Suppressor macrophage treated with lipopolysaccharide for 1 hour (primary cell): ENCODE measurements at places on chromosomes 5 and 9.

DNA sequence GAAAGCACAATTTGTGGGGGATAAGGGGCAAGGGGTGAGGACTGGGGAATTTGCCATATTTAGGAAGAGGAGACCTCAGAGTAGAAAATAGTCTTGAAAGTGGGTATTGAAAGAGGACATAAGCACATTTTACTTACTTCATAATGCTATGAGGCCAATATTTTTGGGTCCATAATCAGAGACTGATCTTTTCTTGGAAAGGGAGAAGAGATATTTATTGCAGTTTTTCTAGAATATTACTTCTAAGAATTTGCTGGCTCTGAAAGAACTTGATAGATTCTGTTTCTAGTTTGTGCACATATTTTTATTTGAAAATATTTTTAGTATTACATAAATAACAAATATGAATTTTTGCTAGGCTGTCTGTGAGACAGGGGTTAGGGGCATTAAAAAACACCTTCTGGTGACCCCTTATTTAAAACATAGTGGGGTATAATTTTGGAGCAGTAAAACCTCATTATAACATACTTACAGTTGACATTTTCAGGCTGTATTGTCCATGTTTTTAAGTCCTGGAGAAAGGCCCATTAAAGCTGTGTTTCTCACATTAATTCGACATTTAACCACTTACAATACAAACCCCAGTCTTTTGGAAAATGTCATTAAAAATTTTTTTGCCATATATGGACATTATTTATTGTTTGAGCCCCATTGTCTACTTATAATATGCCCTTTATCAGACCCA, 118.9 kb upstream of the NFIB start:
- DNase-seq: no peak

- no peak for DNase-seq
These were observed 120.9 kb downstream of the CDC42SE2 start for GRCh38 chr5:131384616-131385214.

DNA sequence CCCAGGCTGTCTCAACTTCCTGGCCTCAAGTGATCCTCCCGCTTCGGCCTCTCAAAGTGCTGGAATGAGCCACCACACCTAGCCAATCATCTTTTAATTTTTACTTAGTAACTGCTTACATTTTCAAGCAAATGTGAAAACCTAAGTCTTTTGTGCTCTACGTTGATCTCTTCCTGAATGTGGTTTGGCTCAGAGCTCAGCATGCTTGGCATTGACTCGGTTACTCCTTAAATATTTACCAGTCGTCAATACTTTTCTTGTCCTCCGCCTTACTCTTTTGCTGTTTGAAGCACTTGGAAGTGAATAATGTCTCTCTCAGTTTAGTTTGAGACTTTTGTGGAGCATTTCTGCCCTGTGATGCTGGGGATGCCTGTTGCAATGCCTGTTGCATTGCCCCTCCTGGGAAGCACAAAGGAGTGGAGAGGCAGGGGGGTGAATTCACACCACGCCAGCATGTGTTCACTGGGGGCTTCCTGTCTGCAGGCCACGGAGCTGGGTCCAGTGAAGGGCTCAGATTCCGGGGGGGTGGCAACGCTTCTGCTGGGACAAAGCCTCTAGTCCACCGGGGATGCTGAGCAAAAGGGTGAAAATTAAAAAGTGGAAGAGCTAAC, 13.1 kb upstream of the TENT4A start:
- DNase-seq: no peak

DNA sequence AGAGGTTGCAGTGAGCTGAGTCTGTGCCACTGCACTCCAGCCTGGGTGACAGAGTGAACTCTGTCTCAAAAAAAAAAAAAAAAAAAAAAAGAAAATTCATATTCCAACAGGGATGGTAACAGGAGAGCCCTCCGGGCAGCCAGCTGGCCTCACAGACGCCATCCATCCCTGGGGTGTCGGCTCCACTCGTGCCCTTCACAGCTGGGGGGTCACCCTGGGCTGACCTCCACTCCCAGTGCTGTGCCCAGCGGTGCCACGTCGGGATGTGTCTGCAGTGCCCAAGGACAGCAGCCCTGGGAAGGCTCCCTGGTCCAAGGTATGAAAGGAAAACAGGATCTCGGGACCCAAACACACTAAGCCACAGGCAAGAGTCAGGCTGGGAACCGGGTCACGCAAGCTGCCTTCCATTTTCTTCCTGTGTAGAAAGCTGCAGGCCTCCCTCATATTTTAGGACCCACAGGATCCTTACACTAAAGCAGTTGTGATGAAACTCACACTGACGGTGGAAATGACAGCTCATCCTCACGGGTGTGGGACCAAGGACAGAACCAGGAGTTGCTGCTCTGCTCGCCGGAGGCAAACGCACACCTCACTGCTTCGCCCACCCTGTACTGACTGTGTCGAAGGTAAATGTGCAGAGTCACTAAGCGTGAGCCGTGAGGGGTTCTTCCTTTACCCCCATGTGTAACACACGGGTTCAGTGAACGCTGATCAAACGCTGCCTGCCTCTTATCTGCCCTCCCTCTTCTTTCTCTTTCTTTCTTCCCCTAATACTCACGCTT, 5.3 kb downstream of the SLC12A7 start:
- peak; percentile 71 for DNase-seq

- peak; percentile 72 for DNase-seq
These were observed 78.1 kb upstream of the HMHB1 start for GRCh38 chr5:143733665-143734455.

DNA sequence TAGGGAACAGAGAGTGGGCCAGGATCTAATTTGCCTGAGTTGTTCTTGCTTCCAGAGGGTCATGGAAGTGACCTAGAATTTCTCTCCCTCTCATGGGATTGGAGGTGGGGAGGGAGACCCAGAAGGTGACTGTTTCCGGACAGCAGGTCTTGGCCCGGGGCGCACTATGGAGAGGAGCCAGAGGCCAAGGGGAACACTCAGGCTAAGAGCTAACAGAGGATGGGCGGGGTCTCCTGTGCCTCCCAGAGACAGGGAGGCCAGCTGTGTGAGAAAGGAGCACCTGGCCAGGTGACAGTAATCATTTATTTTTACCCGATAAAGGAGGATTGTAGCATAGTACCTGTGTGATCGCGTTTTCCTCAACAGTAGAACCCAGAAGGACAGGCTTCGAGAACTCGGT, 50.9 kb upstream of the ANKH start:
- no peak for DNase-seq

DNA sequence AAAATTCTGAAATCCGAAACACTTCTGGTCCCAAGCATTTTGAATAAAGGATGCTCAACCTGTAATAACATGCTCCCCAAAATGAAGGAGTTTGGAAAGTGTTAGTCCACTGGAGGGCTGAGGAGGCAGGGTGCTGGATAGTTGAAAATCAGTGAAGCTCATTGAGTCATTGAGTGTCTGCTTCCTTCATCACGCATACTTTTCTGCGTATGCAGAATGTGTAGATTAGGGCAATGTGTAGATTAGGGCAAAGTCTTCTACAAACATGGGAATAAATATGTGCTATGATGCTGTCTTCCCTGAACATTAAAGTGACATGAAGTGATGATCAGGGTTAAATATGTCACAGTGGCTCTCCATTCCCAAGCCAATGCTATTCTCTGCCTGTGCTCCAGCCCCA, 193.8 kb downstream of the CFAP90 start:
- no peak for DNase-seq

- DNase-seq: peak; percentile 17
These were observed 53.8 kb upstream of the SNCAIP start for GRCh38 chr5:122258241-122258640.

DNA sequence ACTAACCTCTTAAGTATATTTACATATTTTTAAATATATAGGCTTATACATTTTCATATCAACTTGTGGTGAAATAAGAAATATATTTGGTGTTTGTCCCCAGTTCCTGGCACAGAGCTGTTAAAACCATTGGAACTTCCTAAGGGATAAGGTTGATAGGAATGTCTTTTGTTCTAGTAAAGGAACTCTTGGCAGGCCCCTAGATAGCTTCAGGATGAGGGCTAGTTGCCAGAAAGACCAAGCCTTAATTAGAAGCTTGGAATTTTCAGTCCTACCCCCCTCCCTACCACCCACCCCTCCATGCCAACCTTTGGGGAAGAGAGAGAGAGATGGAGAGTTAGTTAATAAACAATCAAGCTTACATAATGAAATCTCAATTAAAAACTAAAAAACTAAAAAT, 638.6 kb upstream of the ACO1 start:
- DNase-seq: no peak

GRCh38 chr9:37035648-37036370, 1.7 kb upstream of the PAX5 start:
- DNase-seq: peak; percentile 39
